ENCODE measurements at places on chromosomes 16 and 17.

DNA sequence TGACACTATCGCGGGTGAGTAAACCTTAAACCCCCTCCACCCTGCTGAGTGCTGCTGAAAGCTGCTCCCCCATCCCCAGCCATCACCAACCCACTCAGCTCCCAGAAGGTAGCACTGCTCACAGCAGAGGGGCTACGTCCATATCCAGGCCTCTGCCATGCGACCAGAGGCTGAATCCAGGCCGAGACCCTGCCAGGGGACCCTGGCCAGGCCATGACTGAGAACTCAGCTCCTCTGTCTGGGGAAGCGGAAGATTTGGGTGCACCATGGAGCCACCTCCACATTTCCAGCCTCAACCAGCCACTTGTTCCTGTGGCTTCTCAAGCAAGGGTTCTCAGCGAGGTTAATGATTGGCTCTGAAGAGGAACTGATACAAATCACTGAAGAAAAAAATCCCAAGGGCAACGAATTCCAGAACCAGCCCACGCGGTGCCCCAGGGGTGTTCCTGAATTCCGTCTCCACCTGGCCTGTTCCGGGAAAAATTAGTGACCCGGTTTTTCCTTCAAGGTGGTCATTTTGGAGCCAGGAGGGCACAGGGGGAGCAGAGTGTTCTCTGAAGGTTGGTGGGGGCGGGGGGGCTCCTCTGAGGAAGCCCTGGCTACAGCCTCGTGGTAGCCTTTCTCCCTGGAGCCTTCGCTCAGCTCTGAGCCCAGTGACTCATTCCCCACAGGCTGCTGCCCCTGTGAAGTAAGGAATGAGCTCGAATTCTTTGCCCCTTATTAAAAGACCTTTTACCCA is 9.3 kb upstream of the SLC16A5 start:
- no peak for DNase-seq

GRCh38 chr16:27103954-27104353 is 37.2 kb downstream of the C16orf82 start:
- DNase-seq = no peak

- peak; percentile 74 for DNase-seq
These were observed 458.8 kb upstream of the HSBP1 start for GRCh38 chr16:83348991-83349390.

DNA sequence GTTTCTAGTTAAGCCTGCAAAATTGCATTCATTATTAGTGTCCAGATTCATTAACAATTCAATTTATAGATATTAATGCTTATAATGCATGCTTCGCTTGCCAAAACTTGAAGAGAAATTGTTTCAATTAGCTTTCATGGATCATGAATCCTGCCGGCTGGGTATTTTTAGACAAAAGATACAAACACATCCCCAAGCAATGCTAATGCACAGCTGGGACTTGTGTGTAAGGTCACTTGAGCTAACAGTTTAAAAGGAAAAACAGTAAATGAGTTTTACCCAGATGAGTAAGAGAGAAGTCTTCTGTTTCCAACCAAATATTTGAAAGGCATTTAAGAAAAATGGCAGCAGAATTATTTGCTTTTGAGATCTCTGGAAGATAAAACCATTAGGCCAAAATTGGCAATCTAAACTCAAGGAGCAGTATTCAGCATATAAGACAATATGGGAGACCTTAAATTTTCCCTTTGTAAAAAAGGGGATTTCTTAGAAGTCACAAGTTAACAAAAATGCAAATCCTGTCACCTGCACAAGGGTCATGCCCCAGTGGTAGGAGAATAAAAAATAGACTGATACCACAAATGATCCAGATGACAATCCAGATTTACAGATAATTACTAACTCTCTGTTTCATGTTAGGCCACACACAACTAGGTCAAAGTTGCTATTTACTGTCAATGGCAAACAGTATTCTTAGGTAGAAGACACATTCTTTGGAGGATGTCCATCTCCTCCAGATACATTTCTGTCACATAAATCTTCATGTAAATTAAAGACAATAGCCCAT is 418.4 kb upstream of the PMFBP1 start:
- no peak for DNase-seq

DNA sequence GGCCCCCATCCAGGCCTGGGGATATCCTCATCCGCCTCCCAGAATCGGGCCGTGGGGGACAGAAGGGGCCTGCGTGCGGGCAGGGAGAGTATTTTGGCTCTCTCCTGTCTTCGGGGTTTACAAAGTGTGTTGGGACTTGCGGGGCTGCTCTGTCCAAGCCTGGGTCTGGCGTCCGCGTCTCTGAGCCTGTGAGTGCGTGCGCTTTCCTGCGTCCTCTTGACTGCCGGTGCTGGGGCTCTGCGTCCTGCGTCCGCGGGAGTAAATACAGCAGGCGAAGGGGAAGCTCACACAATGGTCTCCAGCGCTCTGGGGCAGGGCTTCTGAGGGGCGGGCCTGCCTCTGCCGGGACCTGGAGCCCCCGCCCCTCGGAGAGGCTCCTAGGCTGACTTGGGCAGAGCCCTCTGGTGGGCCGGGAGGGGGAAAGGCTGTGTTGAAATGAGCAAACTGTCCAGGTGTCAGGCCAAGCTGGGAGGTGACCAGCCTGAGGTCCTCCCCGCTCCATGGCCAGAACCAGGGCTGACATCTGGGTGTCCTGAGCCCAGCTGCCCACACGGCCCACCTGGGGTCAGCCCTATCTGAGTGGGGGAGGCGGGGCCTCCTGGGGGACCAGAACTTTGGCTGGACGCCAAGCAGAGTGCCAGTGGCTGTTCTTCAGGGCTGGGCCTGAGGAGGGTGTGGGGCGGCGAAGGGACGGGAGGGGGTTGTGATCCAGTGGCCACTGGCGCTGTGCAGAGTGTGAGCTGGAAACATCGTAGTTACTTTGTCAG is 233.6 kb downstream of the SEC14L1 start:
- peak; percentile 82 for DNase-seq

DNA sequence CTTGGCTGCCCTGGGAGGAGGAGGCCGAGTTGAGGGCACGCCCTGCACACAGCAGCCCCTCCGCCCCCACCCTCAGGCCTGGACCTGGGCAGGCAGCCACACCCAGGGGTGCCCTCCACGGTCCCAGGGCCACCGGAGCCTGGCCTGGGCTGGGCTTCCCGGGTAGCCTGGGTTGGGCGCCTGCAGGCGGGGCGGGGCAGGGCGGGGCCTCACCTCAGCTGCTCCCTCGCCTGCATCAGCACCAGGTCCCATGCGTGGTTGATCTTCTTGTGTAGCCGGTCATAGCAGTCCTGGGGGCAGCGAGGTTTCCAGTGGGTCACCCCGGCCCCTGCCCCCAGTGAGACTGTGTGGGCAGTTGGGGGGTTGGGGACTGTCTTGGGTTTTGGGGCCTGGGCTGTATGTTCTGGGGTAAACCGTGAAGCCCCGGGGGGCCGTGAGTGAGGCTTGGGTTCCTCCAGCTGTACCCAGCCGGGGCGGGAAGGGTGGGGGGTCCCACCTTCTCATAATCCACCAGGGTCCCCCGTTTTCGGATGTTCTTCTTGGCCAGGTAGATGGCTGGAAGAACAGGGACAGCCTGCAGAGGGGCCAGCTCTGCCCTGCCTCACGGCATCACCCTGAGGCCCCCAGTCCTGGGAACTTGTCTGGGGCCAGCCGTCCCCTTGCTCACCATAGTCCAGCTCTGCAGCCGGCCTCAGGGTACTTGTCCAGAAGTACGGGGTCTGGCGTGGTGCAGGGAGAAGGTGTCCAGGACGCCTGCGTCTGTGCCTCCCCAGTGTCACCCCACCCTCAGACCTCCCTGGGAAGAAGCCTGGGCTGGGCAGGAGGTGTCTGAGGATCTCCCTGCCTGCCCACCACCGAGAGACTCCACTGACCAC is 2.0 kb downstream of the RGS11 start:
- DNase-seq = no peak

DNA sequence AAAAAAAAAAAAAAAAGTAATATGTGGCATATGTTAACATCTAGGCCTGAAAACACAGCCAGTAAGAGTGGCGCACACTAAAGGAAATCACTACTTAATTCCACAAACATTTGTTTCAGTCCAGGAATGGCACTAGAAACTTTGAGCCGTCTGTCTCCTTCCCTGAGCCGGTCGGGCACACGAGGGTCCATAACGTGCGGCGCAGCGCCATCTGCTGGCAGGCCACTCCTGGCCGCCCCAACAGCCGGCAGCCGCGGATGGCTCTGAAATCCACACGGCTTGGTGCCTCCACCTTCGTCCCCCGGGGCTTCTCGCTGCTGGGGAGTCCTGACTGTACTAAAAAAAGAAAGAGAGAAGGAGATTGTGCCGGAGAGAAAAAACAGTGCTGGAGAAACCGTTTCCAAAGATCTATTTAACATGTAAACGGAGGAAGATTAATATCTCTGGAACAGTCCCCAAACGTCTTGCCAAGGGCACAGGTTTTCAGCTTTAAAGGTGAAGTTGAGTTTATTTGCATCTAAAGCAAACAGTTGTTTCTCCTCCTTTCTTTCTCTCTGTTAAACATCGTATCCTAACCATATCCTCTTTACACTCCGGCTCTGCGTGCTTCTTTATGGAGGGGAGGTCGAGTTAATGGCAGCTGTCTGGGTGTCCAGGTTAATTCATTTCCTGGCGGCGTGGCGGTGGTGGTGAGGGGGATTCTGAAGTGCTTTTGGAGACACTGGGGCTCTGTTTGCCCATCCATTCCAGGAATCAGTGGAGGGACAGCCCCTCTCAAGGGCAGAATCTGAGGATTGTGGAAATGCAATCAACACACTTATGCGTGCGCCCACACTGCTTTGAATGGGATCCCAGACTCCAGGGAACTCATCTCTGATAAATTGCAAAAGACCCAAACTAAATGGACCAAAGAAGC is 611.3 kb upstream of the SALL1 start:
- DNase-seq = peak; percentile 20

- DNase-seq = peak; percentile 83
These were observed 190.7 kb downstream of the AXIN2 start for GRCh38 chr17:65370669-65371131.

DNA sequence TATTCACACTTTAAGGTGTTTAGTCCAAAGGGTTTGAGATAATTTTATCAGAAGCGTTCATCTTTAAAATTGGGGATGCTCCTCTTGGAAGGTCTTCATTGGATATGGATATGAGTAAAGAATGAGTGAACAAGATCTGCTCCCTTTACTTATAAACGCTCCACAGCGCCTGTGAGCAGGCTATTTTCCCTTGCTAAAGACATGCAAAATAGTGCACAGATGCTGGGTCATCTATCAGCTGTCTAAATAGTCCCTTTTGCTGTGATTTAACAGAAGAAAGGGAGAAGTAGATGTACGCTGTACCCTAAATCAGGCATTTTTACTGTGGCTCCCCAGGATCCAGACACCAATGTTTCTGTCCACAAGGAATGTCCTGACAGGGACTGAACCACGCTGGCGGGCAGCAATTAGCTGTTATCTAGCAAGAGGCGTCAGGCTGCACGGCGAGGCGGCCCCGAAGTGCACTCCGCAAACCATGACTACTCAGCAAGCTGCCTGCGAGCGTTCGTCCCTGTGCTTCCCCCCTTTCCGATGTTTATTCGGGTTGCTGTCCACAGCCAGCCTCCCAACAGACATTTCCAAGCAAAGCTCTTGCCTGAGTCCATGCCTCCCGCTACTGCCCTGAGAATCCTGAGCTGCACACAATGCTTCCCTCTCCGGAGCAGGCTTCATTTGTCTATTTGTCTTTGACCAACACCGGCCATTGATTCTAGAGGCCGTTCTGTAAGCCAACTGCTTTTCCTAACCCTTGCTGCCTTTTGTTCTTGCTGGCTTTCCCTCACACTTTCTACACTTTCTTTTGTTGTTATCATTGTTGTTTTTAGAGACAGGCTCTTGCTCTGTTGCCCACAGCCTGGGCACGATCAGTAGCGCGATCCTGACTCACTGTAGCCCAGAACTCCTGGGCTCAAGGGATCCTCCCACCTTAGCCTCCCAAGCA is 55.7 kb upstream of the CNEP1R1 start:
- no peak for DNase-seq

GRCh38 chr17:80892019-80892855 is 99.4 kb upstream of the CHMP6 start:
- DNase-seq = peak; percentile 68

GRCh38 chr16:61897657-61898056 is 138.6 kb downstream of the CDH8 start:
- no peak for DNase-seq

GRCh38 chr16:79004309-79004708 is 596.2 kb downstream of the MAF start:
- DNase-seq = no peak

DNA sequence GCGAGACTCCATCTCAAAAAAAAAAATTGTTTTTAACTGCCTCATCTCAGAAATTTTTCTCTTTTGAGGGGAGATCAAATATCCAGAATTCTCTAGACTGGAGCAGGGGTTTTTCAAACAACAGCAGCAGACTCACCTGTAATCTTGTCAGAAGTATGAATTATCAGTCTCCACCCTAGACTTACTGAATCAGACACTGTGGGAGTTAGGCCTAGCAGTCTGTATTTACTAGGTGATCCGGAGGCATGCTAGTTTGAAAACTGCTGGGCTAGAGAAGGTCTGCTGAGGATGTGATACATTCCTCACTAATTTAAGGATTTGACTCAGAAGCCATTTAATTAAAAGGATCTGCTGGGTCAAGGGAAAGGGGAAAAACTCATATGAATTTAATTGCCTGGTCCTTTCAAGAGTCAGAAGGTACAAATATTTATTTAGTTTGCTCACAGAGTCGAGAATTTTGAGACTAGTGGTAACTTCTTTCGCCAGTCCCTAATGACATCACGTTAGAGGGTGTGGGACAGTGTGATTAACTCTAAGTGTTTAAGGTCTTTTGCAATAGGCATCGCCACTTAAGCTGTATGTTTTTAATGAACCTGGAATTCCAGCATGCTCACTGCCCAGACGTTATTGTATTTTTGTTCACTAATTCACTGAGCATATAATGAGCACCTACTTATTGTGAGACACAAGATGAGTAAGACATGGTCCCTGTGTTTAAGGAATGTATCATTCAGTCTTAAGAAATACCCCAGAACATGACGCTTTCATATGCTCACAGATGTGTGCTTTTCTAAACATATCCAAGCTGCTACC is 14.2 kb downstream of the ATP6V0A1 start:
- no peak for DNase-seq

DNA sequence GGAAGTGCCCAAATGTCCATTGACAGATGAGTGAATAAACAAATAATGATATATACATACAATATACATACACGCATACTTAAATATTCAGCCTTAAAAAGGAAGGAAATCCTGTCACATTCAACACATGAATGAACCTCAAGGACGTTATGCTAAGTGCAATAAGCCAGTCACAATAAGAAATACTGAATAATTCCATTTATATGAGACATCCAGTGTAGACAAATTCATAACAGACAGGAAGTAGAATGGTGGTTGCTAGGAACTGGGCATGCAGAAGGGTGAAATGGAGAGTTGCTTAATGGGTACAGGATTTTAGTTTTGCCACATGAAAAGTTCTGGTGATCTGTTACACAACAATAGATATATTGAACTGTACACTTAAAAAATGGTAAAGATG is 8.8 kb upstream of the ITGB4 start:
- DNase-seq = no peak

DNA sequence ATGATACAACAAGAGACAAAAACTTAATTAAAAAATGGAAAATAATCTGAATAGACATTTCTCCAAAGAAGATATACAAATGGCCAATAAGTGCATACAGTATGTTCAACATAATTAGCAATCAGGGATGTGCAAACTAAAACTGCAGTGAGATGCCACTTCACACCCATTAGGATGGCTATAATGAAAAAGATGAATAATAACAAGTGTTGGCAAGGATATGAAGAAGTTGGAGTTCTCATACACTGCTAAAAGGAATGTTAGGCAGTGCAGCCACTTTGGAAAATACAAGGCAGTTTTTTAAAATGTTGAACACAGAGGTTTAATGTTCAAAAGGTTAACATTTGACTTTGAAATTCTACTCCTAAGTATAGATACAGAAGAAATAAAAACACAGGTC is 69.8 kb downstream of the PCTP start:
- no peak for DNase-seq
